ENCODE measurements at places on chromosomes 6 and 20.

GRCh38 chr6:73768558-73768957, 72.6 kb downstream of the CD109 start:
- DNase-seq = no peak

DNA sequence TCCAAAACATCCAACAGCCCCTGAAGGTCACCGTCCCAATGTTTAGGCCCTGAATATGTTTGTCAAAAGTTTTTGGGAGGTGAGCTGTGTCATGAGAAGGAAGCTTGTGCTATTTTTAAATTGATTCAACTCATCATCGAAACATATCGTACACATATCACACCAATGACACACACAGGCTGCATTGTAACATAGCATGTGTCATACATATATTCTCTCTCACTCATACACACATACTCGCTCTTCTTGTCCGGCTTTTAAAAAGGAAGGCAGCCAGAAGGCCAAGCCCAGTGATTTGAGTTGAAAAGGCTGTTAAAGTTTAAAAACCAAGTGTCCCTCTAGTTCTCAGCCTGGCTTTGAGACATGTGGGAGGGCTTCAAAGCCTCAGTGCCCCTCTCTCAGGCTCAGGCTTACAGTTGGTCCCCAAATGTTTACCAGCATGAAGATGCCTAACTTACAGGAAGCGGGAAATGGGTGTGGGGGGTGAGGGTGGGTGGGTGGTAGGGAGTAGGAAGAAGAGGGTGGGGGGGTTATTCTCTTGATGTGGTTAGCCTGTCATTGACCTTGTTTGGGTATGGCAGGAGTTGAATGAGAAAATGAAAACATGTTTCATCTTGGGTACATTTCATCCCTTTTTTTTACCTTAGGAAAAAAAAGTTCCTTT, 3.3 kb upstream of the PRDM1 start:
- no peak for DNase-seq

DNA sequence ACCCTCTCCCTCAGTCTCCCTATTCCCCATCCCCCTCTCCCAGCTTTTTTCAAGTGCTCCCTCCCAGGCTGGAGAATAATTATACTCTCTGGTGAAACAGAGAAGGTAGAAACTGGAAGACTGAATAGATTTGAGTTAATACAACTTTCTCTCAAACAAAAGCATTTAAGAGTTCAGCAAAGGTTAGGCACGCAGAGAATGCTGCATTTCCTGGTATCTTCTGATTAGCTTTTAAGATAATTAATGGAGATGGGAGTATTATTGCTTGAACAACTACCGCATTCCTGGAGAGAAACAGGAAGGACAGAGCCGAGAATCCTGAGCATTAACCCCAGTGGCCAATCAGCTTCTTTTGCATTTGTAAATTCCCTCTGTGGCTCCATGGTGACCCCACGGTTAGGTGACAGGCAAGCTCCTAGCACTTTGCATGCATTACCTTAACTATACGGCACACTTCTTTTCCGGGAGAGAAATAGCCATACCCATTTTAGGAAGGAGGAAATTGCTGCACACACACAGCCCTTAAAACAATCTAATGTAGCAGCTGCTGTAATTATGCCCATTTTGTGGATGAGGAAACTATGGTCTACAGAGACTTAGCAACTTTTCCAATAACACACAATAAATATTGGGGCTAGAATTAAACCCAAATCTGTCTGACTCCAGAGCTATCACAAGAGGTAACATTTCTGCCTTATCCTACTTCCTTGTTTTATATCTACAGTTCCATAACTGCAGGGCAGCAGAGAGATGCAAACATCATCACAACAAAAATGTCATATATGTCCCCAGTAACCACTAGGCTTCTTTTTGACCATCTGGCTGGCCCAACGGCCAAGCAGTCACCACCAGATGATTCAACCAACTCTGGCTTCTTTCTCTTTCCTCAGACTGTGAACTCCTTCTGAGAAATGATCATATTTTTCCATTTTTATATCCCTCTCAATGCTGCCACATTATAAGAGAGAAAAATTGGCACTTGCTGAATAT, 169.9 kb downstream of the CD24 start:
- DNase-seq = no peak

DNA sequence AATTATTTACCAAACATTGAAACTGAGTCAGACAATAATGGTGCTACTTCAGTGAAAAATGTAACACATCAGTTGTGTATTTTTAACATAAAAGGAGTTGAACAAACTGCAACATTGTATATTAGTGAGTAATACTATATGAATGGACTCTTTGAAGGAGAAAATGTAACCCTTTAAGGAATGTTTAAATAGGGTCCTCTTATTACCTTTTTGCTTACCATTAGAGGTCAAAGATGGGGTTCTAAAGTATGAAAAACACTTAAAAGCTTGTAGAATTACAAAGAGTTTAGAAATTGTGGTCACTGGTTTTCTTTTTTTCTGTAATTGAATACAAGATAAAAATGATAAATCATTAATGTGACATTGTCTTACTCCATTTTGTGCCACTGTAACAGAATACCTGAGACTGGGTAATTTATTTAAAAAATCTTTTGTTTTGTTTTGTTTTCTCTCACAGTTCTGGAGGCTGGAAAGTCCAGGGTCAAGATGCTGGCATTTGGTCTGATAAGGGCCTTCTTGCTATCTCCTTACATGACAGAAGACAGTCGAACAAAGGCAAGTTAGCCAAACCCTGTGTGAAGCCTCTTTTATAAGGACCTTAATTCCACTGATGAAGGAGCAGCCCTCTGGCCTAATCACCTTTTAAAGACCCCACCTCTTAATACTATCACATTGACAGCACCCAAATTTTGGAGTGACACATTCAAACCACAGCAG, 43.2 kb downstream of the SESN1 start:
- DNase-seq = no peak

DNA sequence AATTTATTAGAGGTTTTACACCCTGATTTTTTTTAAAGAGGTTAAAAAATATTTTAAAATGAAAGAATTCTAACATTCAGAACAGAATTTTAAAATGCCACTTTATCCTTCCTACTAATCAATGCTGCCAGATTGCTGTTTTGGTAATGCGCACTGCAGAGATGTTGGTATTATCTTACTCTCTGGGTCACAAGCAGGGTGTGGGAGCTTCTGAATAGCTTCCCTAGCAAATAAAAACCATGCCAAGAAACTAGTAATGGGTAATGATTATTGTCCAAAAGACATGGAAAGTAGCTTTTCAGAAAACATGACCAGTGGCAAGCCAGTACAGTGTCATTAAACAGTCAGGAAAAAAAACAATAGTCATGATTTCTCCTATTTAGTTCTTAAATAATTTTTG, 205.4 kb downstream of the TPBG start:
- DNase-seq = no peak

- no peak for DNase-seq
Measured at GRCh38 chr6:135600086-135600702, 102.7 kb upstream of the AHI1 start.

DNA sequence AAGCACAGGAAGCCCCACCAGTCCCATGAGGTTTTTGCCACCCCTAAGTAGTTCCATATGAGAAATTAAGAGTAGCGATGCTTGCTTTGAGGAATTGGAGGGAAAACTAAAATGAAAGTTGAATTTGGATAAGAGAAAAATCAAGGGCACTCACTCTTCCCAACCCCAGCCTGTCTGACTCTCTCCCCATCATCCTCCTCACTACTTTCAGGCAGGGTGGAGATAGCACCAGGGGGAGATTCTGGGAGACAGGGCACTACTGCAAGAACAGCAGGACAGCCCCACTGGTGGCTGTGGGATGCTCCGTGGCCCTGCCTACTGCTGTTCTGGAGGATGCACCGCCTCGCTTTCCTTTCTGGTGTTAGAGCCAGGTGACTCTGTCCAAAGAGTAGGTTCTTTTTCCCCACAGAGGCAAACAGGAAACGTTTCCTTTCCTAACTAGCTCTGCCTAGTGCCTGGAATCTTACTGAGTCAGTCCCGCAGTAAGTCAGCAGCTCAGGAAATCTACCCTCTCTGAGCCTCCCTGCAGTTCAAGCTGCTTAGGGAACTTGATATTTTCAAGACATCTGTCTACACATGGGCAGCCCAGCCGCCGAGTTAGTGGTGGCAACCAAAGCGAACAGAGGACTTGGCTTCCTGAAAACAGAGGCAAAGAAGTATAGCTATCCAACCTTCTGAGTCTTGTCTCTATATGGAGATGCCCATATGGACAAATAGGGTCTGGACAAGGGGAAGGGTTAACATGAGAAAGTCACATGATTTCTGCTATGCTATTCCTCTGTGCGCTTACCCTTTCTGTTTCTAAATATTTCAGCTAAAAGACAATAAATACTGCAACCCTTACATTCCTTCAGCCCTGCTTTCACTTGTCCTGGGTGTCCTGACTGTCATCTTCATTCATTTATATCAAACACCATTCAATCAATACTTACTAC, 11.4 kb downstream of the HLA-E start:
- DNase-seq = no peak

- no peak for DNase-seq
Measured at GRCh38 chr6:41690541-41691330, 44.7 kb downstream of the TFEB start.

DNA sequence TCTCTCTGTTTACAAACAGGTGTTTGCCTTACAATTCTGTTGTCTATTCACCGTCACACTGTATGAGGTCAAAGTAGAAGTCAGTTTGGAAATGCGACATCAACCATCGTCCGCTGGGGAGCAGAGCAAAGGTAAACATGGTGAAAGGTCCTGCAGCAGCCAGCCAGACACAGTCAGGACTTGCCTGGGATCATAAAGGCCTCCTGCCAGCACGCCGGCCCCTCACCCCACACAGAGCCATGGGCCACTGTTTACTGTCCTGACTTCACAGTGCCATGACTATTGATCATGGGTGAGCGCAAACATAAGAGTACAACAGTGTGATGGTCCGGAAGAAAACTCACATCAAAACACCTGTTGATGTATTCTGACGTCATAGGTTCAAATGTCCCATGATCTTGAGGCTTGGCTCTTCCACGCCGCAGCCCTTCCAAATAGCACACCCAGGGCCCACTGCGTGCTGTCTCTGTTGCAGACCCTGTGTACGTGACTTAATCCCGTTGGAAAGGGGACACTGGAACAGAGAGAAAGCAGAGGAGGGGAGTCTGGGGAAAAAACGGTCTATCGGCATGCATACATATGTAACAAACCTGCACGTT, 16.9 kb upstream of the PPP1R3G start:
- no peak for DNase-seq

Data from activated CD4-positive, CD25-positive, alpha-beta regulatory T cell (primary cell).